ENCODE measurements at places on chromosomes 4 and X. TPM values are rescaled to one million over a fixed set of nuclear protein-coding genes. Genes with fewer than 3 reads are reported as not detected.

Gene RHOXF2B
- polyA plus RNA-seq = 0.07 TPM

Gene MMRN1
- 22.4 TPM for polyA plus RNA-seq

DNA sequence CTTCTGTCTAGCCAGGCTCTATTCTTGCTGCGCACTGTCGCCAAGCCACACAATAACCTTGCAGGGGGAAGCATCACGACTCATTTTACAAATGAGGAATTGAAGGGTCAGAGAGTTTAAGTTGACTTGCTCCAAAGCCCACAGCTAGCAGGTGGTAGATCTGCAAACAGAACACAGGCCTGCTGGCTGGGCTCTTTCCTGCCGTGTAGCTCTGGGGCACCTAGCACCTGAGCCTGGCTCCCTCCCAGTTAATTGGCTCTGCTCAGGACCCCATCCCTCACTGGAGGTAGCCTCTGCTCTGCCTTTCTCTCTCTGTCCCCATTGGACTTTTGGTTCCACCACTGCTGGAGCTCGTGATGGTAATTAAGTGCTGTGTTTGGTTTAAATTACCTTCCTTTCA lies 98.5 kb downstream of the NSUN7 start:
- H3K27ac ChIP-seq = no peak overlapping the region
- H3K4me3 ChIP-seq = no peak overlapping the region
- no peaks in the 10 kb centered on the region for H3K27me3 ChIP-seq
- no peak for DNase-seq
- H3K36me3 ChIP-seq = no peaks in the 10 kb centered on the region

- no peaks in the 10 kb centered on the region for H3K36me3 ChIP-seq
- no peaks in the 10 kb centered on the region for H3K27me3 ChIP-seq
- no peak overlapping the region for H3K4me3 ChIP-seq
- DNase-seq = no peak
- no peaks in the 10 kb centered on the region for H3K4me1 ChIP-seq
Measured at GRCh38 chr4:179605196-179605595, 2163.0 kb upstream of the AGA start.

DNA sequence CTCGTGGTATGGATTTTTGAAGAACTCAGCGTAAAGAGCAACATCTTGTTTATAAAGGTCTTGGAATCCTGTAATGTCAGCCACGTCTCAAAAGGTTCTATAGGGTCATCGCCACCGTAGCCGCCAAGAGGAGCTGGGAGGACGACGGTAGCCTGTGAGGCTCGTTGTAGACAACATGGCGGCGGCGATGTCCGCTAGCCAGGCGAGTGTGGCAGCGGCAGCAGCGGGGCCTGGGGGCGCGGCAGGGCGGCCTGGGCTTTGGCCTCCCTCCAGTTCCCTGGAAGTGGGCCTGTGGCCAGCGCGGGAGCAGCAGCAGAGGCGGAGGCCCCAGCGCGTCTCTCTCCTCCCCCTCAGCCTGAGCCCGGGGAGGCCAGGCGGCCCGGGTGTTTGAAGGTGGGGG lies 143.5 kb upstream of the PBDC1 start:
- no peaks in the 10 kb centered on the region for H3K4me1 ChIP-seq
- no peak overlapping the region for H3K27ac ChIP-seq
- H3K27me3 ChIP-seq = no peaks in the 10 kb centered on the region

DNA sequence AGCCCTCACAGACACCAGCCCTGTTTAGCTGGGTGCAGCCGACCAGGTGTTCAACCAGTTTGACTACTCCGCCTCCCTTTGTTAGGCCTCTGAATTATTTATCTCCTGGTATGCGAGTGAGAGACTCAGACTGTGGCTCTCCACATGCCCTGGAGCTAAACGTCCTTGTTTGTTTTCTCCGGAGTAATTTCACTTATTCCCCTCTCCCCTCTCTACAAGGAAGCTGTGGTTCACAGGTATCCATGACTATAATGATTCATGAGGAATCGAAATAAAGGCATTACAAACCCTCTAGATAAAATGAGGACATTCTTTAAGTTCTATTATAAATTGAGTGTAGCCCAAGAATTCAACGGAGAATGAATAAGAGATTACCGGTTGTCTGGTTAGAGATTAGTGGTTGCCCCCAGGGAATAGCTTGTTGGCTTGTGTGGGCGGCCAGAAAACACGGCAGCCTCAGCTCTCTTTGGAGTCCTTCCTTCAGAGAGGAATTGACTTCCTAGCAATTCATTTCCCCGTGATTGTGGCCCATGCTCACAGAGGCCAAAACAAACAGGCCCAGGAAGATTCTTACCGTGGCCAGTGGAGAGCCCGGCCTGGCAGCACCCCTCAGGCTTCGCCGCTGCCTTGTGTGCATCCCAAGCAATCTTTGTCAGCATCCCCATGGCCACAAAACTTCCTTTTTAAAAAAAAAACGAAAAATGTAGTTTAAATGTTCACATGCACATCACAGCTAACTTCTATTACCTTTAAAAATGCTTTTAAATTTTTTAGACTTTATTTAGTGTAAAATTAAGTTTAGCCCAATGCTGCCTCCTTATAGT lies 60.2 kb upstream of the CBR4 start:
- no peaks in the 10 kb centered on the region for H3K27me3 ChIP-seq
- peaks cover 11% of the 10 kb centered on the region for H3K4me1 ChIP-seq
- H3K4me3 ChIP-seq = no peak overlapping the region
- DNase-seq = peak; percentile 83
- H3K36me3 ChIP-seq = no peaks in the 10 kb centered on the region

- no peak overlapping the region for H3K4me3 ChIP-seq
- no peaks in the 10 kb centered on the region for H3K36me3 ChIP-seq
- no peaks in the 10 kb centered on the region for H3K27me3 ChIP-seq
- H3K4me1 ChIP-seq = no peaks in the 10 kb centered on the region
- H3K27ac ChIP-seq = no peak overlapping the region
Measured at GRCh38 chr4:15864651-15865566, 73.6 kb downstream of the FGFBP1 start.

- H3K27ac ChIP-seq = no peak overlapping the region
- no peaks in the 10 kb centered on the region for H3K4me1 ChIP-seq
- no peak for DNase-seq
- no peak overlapping the region for H3K4me3 ChIP-seq
- H3K36me3 ChIP-seq = no peaks in the 10 kb centered on the region
Measured at GRCh38 chr4:60314416-60314815, 885.7 kb upstream of the ADGRL3 start.

- H3K27me3 ChIP-seq = no peaks in the 10 kb centered on the region
- H3K4me3 ChIP-seq = no peak overlapping the region
- no peak for DNase-seq
- H3K4me1 ChIP-seq = no peaks in the 10 kb centered on the region
- H3K27ac ChIP-seq = no peak overlapping the region
Measured at GRCh38 chr4:39855909-39856512, 121.7 kb downstream of the PDS5A start.

DNA sequence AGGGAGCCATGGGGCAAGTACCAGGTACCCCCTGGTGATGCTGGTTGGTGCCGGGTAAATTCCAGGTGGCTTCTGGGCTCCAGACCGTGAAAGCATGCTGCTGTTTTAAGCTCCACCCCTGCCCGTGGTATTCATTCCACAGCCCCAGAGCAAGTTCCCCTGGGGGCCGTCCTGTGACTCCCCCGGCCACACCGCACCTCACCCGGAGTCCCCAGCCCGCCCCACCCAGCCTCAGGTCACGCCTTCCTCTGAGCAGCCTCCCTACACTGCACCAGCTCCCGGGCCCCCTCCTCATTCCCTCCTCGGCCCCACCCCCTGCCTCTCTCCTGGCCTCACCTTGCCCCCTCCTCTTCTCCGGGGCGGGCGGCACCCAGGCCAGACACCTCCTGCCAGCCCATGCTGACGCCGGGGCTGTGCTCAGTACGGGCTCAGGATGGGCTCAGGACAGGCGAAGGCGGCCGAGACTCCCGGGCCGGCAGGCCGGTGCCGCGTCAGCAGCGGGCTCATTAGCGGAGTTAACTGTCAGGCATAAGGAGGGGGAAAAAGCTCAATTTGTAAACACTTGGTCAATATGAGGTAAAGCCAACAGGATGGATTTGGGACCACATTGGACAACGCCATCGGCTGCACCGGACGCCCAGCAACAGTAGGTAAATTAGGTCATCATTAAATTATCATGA lies 127.4 kb downstream of the FAM53A start:
- DNase-seq = no peak
- H3K4me3 ChIP-seq = no peak overlapping the region
- no peaks in the 10 kb centered on the region for H3K4me1 ChIP-seq
- no peaks in the 10 kb centered on the region for H3K36me3 ChIP-seq
